ENCODE measurements at places on chromosomes 4 and X. TPM values are rescaled to one million over a fixed set of nuclear protein-coding genes. Genes with fewer than 3 reads are reported as not detected.

The HSPA4L gene
- 4.9 TPM for polyA plus RNA-seq

- DNase-seq, result no peak
Observed at GRCh38 chr4:8404791-8405515, 35.6 kb downstream of the ACOX3 start.

GRCh38 chrX:87063642-87064041 lies 454.0 kb upstream of the KLHL4 start:
- DNase-seq, result no peak

GRCh38 chrX:154750301-154751202 lies at the start of gene GAB3:
Gene GAB3 (minus strand): TSS chrX:154751077. CDS start chrX:154751025, 52 bp downstream.
- no peak for DNase-seq

- DNase-seq, result no peak
Observed at GRCh38 chr4:85867271-85867670, 392.3 kb downstream of the ARHGAP24 start.

GRCh38 chr4:186827534-186827897 lies 103.9 kb upstream of the FAT1 start:
- no peak for DNase-seq

GRCh38 chrX:150527108-150527507 lies 41.3 kb upstream of the MTM1 start:
- no peak for DNase-seq

- DNase-seq, result no peak
Observed at GRCh38 chrX:19897091-19897490, 9.7 kb upstream of the SH3KBP1 start.
